Effector CD4-positive, alpha-beta T cell (primary cell): ENCODE measurements at places on chromosomes 11 and 22.
A peak's percentile ranks its signal among the peaks of the same experiment; 100 is the strongest.

GRCh38 chr11:119107538-119108145 lies 498 bp downstream of the C2CD2L start:
- no peak for DNase-seq

GRCh38 chr11:17767301-17767885 lies 32.8 kb downstream of the KCNC1 start:
- no peak for DNase-seq

- no peak for DNase-seq
Measured at GRCh38 chr11:65243797-65244196, 18.0 kb upstream of the POLA2 start.

DNA sequence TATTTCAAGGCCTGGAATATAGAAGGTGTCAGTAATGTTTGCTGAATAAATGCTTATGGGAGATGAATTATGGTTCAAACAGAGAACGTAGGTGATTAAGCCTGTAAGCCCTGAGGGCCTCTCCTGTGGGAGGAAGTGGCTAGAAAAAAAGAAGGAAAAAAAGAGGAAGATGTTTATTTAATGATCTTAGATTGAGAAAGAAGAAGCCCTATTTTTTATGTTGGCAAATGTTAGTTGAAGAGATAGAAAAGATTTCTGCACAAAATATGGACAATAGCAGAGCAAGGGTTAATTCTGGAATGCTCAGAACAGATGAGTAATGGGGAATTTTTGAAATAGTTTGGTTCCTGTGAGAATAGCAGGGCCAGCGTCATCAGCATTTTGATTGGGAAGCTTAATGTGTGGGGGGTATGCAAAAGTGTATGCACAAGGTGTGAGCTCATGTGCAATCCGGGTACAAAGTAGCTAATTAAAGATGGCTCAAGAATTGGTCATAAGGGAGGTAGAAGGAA lies 95.7 kb downstream of the TEAD1 start:
- no peak for DNase-seq

DNA sequence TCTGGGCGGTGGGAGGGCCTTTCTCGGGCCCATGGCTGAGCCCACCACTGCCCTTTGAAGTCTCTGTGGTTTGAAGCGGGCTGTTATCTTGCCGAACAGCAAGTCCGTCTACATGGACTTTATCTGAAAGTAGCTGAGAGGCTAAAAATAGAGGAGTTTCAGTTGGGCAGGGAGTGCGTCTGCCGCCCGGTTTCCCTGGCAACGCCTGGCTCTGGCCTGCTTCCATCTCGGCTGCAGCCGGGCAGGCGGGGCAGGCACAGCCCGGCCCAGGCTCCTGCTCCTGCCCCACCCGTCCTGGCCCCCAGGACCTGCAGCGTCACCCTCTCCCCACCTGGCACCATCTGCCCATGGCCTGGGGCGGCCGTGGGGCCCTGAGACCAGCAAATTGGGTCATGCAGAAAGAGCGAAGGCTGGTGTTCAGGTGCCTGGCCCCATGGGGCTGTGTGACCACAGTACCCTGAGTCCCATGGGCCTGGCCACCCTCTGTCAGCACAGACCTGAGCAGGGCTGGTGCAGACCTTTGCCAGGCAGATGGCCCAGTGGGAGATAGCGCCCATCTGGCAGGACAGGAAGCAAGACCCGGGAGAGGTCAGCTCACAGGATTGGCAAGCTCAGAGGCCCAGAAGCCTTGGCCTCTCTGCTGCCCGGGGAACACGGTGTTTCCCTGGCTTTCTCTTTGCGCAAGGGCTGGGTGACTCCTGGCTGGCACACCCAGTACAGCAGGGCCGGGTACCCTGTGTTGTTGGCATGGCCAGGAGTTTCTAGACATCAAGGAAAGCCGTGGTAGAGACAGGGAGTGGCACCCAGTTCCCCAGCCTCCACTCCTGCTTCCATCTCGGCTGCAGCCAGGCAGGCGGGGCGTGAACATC lies 79.1 kb upstream of the KCNQ1OT1 start:
- peak; percentile 1 for DNase-seq

- DNase-seq = no peak
Measured at GRCh38 chr11:42543844-42544419, 767.9 kb upstream of the API5 start.

DNA sequence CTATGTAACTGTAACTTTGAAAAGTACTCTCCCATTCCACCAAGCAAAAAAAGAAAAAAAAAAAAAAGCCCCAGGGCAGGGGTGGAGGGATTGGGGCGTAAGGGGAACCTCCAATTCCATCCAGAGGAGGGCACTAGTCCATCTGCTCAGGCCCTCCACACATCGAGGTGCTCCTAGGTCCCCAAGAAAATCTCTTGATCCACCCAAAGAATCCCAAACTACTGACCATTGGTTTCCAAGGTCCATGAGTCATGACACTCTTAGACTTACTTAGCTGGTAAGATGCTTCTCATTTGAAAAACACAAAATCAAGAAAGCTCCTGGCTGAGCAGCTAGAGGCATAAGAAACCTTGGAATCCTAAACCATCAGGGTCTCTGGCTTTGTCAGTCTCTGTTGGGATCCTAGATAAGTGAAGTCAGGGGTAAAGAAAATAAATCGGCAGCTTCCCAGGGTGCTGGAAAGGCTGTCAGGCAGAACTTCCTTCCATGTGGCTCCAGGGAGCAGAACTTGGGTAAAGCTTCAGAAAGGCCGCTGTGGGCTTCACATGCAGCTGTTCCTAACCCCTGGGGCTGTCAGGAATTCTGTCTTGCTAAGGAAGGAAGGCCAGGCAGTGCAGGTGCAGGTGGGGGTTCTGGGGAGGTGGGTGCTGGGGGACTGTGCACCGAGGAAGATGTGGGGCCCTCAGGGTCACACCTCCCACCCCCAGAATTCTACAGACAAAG lies 49.4 kb upstream of the ADA2 start:
- no peak for DNase-seq

DNA sequence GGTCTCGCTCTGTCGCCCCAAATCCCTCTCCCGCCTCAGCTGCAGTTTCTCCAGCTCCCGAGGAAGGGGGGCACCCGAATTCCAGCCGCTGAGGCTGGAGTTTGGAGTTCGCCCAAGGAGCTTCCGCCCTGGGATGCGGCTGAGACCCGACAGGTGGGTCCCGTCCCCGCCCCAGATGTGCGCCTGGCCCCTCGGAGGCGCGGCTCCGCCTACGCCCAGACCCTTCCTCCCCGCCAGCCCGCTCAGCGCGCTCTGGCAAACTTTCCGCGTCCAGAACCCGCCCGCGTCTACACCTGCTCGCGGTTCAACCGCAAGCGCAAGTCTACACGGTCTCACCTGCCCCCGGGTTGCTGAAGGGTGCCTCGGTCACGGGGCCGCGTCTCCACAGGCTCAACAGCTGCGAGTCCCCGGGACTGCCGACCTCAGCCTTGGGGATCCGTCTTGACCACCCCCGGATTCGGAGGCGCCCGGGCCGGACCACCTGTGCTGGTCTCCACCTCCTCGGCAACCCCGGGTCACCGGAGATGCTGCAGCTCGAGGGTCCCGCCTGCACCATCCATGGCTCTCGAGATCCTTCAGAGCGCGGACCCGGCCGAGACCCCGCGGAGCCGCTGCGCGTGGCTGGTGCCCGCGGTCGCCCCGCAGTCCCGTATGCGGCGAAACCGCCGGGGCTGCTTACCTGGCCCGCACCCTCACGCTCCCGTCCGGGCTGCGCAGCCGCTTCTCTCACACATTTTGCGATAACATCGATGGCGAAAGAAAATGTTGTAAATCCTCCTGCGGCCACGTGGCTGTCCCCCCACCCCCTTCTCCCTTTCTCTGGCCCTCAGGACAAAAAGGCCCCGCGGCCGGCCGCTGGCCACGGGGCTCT lies 63.6 kb downstream of the NFAM1 start:
- peak; percentile 14 for DNase-seq

- peak; percentile 11 for DNase-seq
Measured at GRCh38 chr22:17057959-17058814, 26.6 kb upstream of the IL17RA start.

DNA sequence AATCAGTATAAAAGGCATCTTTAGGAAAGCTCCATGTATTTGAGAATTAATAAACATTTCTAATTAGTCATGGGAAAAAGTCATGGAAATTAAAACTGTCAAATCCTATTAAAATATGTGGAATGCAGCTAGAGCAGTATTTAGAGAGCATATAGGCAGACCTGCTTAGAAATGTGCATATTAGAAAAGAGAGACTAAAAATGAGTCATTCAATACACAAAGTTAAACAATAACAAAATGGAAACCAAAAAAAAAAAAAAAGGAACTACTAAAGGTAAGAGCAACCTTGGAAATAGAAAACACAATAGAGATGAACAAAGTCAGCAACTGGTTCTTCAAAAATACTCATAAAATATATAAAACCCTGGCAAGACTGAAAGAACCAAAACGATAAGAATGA lies 59.7 kb upstream of the RASSF10 start:
- DNase-seq = no peak

- no peak for DNase-seq
Measured at GRCh38 chr11:61332281-61332796, 566 bp downstream of the DDB1 start.

DNA sequence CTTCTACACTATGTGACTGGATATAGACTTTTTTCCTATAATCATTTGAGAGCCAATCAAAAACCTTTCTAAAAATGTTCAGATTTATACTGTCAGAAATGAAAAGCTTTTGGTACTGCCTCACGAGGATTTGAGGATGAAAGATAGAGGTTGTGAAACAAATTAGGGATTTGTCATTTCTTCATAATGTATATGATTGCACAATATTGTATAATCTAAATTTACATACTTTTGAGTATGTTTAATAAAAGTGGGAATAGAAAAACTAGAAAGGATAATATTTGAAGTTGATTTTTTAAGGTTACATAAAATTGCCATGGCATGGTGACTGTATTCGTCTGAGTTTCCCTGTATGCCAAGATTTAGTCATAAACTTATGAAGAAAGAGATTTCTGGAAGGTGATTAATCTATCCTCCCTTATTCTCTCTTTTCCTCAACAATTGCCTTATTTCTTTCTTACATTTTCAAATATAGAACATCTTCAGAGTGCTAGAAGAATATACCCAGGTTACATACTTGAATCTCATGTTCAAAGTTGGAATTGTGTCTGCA lies 56.2 kb downstream of the CASP12 start:
- DNase-seq = no peak

GRCh38 chr11:91608677-91609076 lies 615.9 kb upstream of the FAT3 start:
- DNase-seq = no peak

GRCh38 chr22:48834404-48834803 lies 993.3 kb downstream of the BRD1 start:
- no peak for DNase-seq

- peak; percentile 68 for DNase-seq
Measured at GRCh38 chr11:66022401-66023185, 3.7 kb downstream of the CATSPER1 start.

GRCh38 chr22:32544953-32545558 lies 70.4 kb downstream of the FBXO7 start:
- no peak for DNase-seq

- DNase-seq = no peak
Measured at GRCh38 chr11:86052693-86053641, 15.9 kb downstream of the PICALM start.

- no peak for DNase-seq
Measured at GRCh38 chr11:70420008-70420464, 21.7 kb downstream of the CTTN start.

DNA sequence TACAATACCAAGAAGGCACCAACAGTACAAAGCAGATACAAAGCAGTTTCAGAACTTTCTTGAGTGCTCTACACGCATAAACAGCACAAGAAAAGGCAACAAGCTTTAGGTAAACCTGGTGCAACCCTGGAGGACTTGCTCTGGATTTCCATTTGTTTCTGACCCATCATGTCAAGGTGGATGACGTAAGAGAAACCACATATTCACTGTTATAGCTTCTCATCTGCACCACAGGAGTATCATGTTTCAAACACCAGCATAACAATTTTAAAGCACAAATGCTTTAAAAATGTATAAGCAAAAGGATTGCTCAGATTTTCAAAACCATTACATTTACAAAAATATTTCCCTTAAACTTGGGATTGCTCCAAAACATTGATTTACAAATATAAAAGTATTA lies 25.0 kb upstream of the YPEL1 start:
- DNase-seq = no peak

DNA sequence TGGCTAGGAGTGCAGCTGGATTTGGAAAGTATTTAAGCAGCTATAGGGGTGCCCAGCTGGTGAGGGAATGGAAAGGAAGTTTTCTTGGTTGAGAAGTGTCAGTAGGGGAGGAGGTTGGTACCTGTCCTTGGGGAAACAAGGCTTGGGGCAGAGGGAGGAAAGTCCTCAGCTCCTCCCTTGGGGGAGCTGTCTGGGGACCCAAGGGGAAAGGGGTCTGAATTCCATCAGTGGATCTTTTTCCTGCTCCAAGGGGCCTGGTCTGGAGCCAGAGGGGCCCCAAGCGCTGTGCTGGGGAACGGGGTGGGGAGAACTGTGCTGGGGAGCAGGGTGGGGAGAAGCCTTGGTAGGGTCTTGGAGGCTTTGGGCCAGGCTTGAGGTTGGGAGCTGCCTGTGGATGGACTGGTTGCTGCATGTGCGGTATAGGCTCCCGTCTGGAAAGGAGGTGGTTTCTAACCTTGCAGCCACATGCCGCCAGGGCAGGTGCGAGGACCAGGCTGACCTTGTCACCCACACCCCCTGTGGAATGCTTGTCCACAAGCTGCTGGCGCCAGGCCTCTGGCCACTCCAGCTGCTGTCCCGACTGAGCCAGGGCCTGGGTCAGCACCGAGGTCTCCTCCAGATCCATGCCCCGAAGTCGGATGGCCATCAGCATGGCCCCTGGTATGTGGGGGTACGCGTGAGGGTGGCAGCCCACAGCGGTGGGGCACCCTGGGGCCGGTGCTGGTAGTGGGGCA lies 963 bp downstream of the TYMP start:
- DNase-seq = no peak

DNA sequence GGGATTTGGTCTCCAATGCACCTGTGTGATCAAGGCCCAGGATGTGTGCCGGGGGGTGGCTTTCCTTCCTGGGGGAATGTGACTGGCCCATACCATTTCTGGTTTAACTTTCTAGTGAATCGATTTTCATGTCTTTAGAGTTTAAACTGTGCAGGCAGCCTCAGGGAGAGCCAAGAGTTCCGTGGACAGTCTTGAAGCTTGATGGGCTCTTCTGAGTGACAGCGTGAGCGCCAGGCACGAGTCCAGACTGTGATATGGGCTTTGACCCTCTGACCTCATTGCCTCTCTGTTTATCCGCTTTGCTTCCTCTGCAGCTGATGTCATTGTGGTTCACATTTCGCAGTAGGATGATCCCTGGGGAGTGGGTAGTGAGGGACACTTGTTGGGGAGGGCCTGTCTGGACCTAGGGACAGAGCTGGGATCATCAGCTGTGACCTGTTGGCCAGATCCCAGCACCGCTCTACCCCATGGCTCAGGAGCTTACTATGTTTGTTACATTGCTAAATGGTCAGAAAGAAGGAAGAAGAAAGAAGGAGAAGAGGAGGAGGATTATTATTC lies 80.6 kb upstream of the CLDN5 start:
- DNase-seq = no peak

GRCh38 chr11:123357990-123358827 lies 71.9 kb upstream of the GRAMD1B start:
- DNase-seq = no peak
